Karpas-422 (cell line): ENCODE measurements at places on chromosomes 6 and 20.

DNA sequence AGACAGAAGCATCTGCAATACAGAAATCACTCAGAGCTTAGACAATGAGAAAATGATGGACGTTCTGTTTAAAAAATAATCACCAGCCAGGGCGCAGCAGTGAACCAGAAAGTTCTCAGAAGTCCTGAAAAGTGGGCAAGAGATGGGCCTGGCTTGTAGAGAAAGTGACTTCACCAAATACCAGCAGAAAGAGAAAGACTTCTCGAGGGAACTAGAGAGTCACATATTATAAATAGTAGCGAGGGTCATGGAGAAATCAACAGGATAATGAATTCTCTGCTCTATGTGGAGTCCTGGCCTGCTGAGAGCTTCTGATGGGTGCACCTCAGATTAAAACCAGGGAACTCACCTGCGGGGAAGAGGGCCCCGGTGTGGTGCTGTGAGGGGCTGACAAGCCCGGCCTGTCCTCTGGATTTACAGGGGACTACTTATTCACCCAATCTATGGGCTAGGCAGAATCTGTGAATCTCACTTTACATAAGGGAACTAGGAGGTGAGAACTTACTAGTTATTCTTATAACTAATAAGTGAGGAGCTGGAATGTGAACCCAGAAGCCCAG, 5.6 kb upstream of the RAMACL start:
- no peaks in the 10 kb centered on the region for H3K36me3 ChIP-seq
- H3K4me3 ChIP-seq, result no peak overlapping the region
- H3K4me1 ChIP-seq, result peaks cover 77% of the 10 kb centered on the region
- no peaks in the 10 kb centered on the region for H3K27me3 ChIP-seq

GRCh38 chr20:59933296-59933848, at the start of gene SYCP2:
SYCP2 (minus strand) TSS chr20:59933637; CDS start chr20:59922413, 11,224 bp downstream.
- H3K36me3 ChIP-seq, result no peaks in the 10 kb centered on the region
- H3K4me1 ChIP-seq, result peaks cover 12% of the 10 kb centered on the region
- DNase-seq, result no peak
- H3K4me3 ChIP-seq, result no peak within 1 kb of the TSS
- H3K27ac ChIP-seq, result no peak within 1 kb of the TSS

GRCh38 chr6:56691286-56691595, 48.6 kb upstream of the DST start:
- H3K36me3 ChIP-seq, result no peaks in the 10 kb centered on the region
- H3K4me1 ChIP-seq, result no peaks in the 10 kb centered on the region
- H3K27ac ChIP-seq, result no peak overlapping the region
- no peak for DNase-seq
- H3K4me3 ChIP-seq, result no peak overlapping the region

- H3K4me1 ChIP-seq, result peaks cover 17% of the 10 kb centered on the region
- no peak overlapping the region for H3K27ac ChIP-seq
- no peaks in the 10 kb centered on the region for H3K36me3 ChIP-seq
- no peak overlapping the region for H3K4me3 ChIP-seq
- no peak for DNase-seq
- no peaks in the 10 kb centered on the region for H3K27me3 ChIP-seq
Measured at GRCh38 chr6:118725944-118726343, 74.6 kb upstream of the CEP85L start.

GRCh38 chr6:45478240-45478639, 100.5 kb upstream of the SUPT3H start:
- H3K36me3 ChIP-seq, result no peaks in the 10 kb centered on the region
- no peak for DNase-seq
- no peak overlapping the region for H3K4me3 ChIP-seq
- no peak overlapping the region for H3K27ac ChIP-seq
- no peaks in the 10 kb centered on the region for H3K27me3 ChIP-seq

- no peaks in the 10 kb centered on the region for H3K27me3 ChIP-seq
- H3K27ac ChIP-seq, result no peak overlapping the region
- peaks cover 8% of the 10 kb centered on the region for H3K4me1 ChIP-seq
- no peak overlapping the region for H3K4me3 ChIP-seq
Measured at GRCh38 chr20:8388707-8389106, 256.6 kb downstream of the PLCB1 start.

DNA sequence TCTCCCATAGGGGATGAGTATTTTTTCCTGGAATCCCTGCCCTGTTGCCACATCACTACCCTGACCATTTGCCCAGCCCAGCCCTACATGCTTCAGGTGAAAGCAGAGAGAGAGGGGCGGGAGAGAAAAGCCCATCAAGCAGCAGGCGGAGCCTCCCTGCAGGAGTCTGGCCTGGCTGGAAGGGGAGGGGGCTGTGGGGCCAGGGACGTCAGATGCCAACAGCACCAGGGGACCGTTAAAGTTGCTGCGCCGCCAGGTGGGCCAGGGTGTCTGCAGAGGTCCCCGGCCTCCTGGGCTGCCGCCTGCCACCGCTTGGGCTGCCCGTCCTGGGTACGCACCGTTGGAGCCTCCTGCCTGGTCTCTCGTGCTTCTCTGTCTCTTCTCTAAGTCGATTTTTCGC, 757 bp upstream of the R3HDML start:
- H3K27me3 ChIP-seq, result no peaks in the 10 kb centered on the region
- no peak for DNase-seq
- H3K27ac ChIP-seq, result no peak overlapping the region
- H3K36me3 ChIP-seq, result no peaks in the 10 kb centered on the region
- no peaks in the 10 kb centered on the region for H3K4me1 ChIP-seq
- H3K4me3 ChIP-seq, result no peak overlapping the region

- H3K4me1 ChIP-seq, result peaks cover 96% of the 10 kb centered on the region
- no peak for DNase-seq
- H3K36me3 ChIP-seq, result no peaks in the 10 kb centered on the region
- H3K4me3 ChIP-seq, result no peak overlapping the region
- no peaks in the 10 kb centered on the region for H3K27me3 ChIP-seq
Measured at GRCh38 chr6:41727705-41728072, 7.7 kb downstream of the TFEB start.

GRCh38 chr6:43286980-43287716, 10.9 kb upstream of the SLC22A7 start:
- no peaks in the 10 kb centered on the region for H3K27me3 ChIP-seq
- no peaks in the 10 kb centered on the region for H3K36me3 ChIP-seq
- DNase-seq, result no peak
- H3K4me3 ChIP-seq, result no peak overlapping the region
- no peak overlapping the region for H3K27ac ChIP-seq

DNA sequence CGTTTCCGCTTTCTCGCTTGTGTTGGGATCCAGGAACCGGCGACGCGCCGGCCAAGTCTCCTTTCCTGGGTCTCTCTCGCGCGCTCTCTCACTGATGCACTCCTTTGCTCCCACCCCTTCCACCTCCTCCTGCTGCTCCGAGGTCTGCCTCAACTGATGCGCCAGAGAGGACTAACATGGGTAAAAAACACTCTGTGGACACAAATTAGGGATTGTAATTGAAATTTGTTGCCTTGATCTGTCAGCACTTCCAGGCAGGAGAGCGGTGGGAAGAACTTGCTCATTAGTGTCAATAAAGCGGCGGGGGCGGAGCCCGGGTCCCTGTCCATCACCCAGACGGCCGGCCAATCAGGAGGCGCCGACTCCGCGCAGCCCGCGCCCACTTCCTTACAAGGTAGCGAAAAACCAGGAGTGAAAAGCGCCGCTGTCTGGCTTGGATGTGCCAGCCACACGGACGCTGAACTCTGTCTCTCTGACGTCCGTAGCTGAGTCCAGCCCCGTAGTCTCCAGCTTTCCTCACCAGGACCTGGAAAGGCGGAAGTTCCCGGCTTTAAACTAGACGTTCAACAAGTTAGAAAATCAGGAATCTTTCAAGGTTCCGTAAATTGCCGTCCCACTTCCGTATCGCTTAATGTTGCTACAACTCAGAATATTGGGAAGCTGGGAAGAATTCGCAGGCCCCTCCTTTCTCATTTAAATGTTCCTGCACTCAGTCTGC, at the start of gene TBX18:
Gene TBX18, minus strand, starts transcription at position 267 of the 718 bp plus-strand sequence. CDS start 417 bp downstream, outside the sequence.
- H3K4me1 ChIP-seq, result no peaks in the 10 kb centered on the region
- H3K27ac ChIP-seq, result no peak within 1 kb of the TSS
- H3K4me3 ChIP-seq, result no peak within 1 kb of the TSS
- H3K27me3 ChIP-seq, result no peaks in the 10 kb centered on the region
- H3K36me3 ChIP-seq, result no peaks in the 10 kb centered on the region

DNA sequence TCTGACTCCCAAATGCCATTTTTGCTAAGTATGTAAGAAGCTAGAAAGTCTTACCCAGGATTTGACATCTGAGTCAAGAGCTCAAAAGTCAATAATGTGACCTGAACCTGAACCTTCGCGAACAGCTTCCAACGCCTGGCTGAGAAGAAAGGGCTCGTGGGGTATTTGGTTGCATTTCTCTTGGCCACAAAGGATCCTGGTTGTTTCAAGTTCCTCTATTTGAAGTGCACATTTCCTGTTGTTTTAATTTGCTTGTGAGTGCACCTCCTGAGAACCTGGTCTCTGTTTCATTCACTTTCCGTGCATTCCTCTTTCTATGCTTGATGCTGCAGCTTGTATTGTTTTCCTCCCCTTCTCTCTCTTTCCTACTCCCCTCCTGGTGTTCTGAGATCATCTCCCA, 212.5 kb downstream of the FOXA2 start:
- H3K36me3 ChIP-seq, result no peaks in the 10 kb centered on the region
- H3K4me3 ChIP-seq, result no peak overlapping the region
- no peak overlapping the region for H3K27ac ChIP-seq
- no peaks in the 10 kb centered on the region for H3K27me3 ChIP-seq
- DNase-seq, result peak; percentile 55

- H3K4me1 ChIP-seq, result peaks cover 32% of the 10 kb centered on the region
- DNase-seq, result peak; percentile 70
- no peaks in the 10 kb centered on the region for H3K27me3 ChIP-seq
- H3K4me3 ChIP-seq, result peak overlapping the region; percentile 26; the same call in 1 of the 2 replicates
Measured at GRCh38 chr6:145904868-145905267, 59.3 kb downstream of the SHPRH start.

DNA sequence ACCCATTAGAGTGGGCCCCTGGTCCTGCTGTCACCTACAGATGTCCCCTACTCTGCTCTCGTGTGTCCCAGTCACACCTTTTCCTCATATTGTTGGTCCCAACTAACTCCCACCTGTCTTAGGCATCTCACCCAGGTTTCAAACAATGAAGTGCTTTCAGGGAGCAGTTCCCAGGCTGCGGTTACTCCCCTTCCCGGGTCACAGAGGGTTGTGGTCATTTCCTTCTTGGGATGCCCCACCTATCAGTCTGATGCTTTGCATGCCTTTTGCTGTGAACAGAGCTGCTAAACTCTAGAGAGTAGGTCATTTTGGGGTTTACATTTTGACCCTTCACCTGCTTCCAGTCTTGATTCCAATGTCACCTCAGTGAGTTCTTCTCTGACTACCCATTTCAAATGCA, 181.6 kb downstream of the CDC5L start:
- H3K27ac ChIP-seq, result no peak overlapping the region
- H3K36me3 ChIP-seq, result no peaks in the 10 kb centered on the region
- no peak for DNase-seq
- H3K4me3 ChIP-seq, result no peak overlapping the region
- no peaks in the 10 kb centered on the region for H3K27me3 ChIP-seq

DNA sequence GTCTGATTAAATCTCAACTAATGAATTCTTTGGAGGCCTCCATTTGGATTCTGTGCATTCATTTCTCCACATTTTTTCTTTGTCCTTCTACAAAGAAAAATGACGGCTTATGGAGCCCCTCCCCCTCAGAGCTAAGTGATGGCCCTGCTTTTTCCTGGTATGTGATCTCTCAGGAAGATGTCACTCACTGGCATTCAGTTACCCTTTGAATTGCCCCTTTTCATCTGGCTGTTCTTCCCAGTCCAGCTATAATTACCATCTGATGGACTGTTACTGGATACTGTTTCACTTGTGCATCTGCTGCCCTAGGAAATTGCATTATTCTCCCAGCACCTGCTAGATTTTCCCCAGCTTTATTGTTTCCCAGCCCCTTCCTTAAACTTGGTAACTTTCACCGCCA, 151.9 kb downstream of the CFAP61 start:
- H3K27me3 ChIP-seq, result no peaks in the 10 kb centered on the region
- H3K36me3 ChIP-seq, result no peaks in the 10 kb centered on the region
- no peak overlapping the region for H3K27ac ChIP-seq
- DNase-seq, result no peak
- no peak overlapping the region for H3K4me3 ChIP-seq

GRCh38 chr6:123850555-123850954, 46.9 kb downstream of the NKAIN2 start:
- no peak overlapping the region for H3K27ac ChIP-seq
- H3K4me1 ChIP-seq, result no peaks in the 10 kb centered on the region
- no peak overlapping the region for H3K4me3 ChIP-seq
- H3K36me3 ChIP-seq, result no peaks in the 10 kb centered on the region
- H3K27me3 ChIP-seq, result no peaks in the 10 kb centered on the region
- DNase-seq, result no peak

DNA sequence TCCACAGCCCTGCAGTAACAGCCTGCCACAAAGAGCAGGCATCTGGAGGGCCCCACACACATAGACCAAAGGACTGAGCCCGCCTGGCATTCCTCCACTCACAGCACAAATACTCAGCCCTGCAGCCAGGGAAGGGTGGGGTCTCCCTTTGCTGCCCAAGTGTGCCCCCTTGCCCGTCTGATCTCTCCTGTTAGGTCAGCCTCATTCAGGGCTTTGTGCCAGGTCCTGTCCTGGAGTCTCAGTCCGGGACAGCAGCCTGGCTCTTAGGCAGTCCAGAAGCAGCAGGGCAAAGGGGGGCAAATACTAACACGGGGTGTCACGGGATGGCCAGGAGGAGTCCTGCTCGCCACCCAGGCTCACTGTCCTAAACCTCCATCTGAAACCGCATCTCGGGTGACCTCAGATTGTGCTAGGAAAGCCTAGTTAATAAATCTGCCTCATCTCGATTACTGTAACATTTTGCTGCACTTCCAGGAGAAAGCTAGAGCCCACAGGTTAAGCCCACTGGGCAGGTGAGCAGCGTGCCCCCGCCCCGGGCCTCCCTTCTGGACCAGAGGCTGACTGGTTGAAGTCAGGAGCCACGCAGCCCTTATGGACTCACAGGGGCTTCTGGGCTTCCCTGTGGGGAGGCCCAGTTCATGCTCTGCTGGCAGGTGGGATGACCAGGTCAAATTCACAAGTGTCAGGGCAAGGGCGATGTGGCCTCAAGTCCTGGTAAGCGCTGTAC, 3.2 kb upstream of the OGFR start:
- no peaks in the 10 kb centered on the region for H3K27me3 ChIP-seq
- H3K36me3 ChIP-seq, result peaks cover 15% of the 10 kb centered on the region
- no peak overlapping the region for H3K4me3 ChIP-seq
- peak; percentile 41 for DNase-seq
- peaks cover 25% of the 10 kb centered on the region for H3K4me1 ChIP-seq

DNA sequence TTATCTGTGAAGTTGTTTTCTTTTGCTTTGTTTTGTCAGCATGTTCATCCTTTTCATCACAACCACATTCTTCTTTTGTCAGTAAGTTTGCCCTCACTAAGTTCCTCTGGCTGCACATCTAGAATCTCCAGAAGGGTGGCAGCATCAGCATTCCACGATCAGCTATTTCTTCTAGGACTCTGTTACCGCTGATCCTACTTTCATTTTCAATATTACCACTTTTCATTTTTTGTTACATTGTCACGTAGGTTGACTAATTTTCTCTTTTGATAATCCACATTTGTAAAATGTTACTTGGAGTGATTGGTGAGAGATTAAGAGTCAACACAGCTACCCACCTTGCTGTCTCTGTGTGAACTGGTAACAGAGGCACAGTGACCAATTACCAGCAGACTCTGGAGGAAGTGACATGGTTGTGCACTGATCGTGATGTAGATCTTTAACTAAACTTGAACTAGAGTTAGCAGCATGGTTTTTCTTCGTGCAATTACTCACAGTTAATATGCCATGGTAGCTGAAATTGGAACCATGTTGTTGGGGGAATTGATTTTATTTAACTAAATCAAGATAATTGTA, 307.9 kb upstream of the SLC35B3 start:
- no peak overlapping the region for H3K27ac ChIP-seq
- H3K4me1 ChIP-seq, result no peaks in the 10 kb centered on the region
- DNase-seq, result no peak
- H3K4me3 ChIP-seq, result peak overlapping the region; percentile 13; the same call in 1 of the 2 replicates

GRCh38 chr20:25033265-25033923, 24.5 kb downstream of the ACSS1 start:
- no peak overlapping the region for H3K4me3 ChIP-seq
- no peak for DNase-seq
- H3K27ac ChIP-seq, result no peak overlapping the region
- H3K36me3 ChIP-seq, result no peaks in the 10 kb centered on the region
